ENCODE measurements at places on chromosomes 1 and 21.

GRCh38 chr1:26696119-26696653 lies 371 bp downstream of the ARID1A start:
- no peak for DNase-seq

- peak; percentile 30 for DNase-seq
Measured at GRCh38 chr21:36325373-36326010, 5.5 kb downstream of the MORC3 start.

GRCh38 chr21:37670883-37671282 lies 245.4 kb downstream of the KCNJ6 start:
- DNase-seq = no peak

GRCh38 chr1:70200065-70200464 lies 5.3 kb downstream of the LRRC40 start:
- DNase-seq = no peak

- DNase-seq = no peak
Measured at GRCh38 chr1:223429821-223430220, 36.6 kb downstream of the CCDC185 start.

- peak; percentile 26 for DNase-seq
Measured at GRCh38 chr21:37565530-37566223, 199.1 kb downstream of the DYRK1A start.

GRCh38 chr1:202150602-202151001 lies 6.1 kb upstream of the ARL8A start:
- no peak for DNase-seq

GRCh38 chr1:52938183-52938451 lies 11.0 kb downstream of the SCP2 start:
- no peak for DNase-seq

DNA sequence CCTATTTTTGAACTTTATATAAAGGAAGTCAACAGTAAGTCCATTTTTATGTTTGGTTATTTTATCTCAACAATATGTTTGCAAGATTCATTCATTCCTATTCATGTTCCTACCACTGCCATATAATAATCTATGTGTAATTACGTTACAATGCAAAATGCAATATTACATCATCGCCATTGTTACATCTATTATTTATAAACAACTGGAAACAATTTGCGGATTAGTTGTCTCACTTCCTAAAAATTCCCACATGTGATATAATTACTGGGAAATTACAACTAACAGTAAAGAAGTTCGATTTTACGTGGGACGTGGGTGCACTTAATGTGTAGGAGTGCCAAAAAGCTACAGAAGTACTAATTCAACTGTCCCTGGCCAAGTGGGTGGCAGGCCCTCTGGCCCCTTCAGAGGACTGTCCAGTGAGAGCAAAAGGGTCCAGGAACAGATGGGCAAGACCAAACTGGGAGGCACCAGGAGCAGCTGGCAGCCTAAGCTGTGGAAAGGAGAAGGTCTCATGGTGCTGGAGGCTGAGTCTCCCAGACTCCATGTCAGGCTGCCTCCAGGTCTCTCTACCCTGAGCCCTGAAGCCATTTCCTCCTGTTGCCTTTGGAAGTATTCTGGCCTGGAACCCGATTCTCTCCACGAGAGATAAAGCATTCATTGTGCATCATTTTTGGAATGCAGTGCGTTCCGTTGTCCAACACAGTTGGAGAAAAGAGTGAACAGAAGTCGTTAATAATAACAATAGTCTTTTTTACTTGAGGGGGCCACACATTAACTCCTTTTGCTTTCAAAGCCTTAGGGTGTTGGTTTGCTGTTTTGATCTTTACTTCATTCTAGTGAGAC lies 42.9 kb downstream of the TNNT2 start:
- DNase-seq = no peak

DNA sequence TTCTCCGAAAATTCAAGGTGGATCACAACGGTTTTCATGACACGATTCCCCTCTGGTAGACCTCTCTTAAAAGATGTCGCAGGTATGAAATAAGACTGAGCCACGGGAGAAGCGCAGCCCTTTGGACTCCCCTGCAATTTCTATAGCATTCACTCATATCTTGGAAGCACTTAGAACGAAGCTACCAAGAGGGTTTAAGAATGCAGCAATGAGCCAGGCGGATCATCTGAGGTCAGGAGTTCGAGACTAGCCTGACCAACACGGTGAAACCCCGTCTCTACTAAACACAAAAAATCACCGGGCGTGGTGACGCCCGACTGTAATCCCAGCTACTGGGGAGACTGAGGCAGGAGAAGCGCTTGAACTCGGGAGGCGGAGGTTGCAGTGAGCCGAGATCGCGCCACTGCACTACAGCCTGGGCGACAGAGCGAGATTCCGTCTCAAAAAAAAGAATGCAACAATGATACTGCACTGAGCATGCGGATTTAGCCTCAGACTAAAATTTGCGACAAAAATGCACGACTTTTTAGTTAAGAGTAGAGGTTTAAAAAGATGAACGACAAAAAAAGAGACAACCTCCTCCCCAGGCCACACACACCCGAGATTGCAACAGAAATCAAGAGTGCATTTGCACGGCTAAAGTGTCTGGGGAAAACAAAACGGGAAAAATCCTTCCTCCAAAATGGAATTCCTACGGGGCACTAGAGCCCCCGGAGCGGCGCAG lies 743 bp downstream of the TOMM20 start:
- no peak for DNase-seq

- no peak for DNase-seq
Measured at GRCh38 chr1:210900820-210901219, 233.1 kb downstream of the KCNH1 start.

DNA sequence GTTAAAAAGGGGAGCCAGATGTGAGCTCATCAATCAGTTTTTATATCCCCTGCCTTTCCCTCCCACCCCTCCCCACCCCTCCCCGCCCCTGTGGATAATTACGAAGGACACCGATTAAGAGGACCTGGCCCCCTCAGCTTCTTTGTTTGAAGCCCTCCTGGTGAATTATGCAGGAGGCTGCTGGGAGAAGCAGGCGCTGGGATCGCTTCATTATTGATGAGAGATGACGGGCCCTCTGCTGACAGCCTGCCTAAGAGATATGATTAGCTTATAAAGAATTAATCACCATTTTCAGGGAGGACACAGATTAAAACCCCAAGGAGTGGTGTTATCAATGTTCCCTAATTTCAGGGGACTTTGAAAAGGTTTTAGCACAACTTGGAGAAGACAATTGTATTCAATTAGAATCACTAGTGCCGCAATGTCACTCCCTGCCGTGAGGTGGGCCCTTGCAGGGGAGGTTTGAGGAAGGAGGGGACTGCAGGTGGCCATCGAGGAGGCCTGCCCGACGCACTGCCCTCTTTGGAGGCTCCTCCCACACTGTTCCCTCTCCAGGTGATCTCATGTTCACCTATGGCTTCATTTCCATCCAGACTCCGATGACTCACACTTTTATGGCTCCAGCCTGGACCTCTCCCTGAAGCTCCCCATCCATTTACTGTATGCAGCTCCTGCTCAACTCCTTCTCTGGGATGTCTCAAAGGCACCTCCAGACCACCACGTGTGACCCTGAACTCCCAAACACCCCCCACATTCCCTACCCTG lies 67.0 kb upstream of the KLHDC7A start:
- no peak for DNase-seq

DNA sequence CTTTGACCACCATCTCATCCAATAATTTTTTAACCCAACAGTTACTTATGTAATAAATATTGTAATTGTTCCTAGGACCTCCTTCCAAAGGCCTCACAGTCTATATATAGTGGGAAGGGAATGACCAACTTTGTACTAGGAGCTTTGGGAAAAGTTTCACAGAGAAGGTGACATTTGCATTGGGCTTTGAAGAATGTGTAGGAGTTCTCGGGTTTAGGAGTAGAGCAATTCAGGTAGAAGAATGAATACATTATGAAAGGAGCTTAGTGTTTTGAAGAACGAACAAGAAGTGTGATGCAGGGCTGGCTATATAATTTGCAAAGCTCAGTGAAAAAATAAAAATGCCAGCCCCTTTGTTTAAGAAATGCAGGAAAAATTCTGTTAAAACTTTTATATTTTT lies 330.4 kb upstream of the DEPDC1 start:
- no peak for DNase-seq

- no peak for DNase-seq
Measured at GRCh38 chr1:60126723-60127122, 53.2 kb upstream of the C1orf87 start.

- no peak for DNase-seq
Measured at GRCh38 chr1:20119347-20119746, at the start of gene PLA2G2D. Gene PLA2G2D (minus strand): TSS chr1:20119536. CDS start chr1:20119498, 38 bp downstream.

DNA sequence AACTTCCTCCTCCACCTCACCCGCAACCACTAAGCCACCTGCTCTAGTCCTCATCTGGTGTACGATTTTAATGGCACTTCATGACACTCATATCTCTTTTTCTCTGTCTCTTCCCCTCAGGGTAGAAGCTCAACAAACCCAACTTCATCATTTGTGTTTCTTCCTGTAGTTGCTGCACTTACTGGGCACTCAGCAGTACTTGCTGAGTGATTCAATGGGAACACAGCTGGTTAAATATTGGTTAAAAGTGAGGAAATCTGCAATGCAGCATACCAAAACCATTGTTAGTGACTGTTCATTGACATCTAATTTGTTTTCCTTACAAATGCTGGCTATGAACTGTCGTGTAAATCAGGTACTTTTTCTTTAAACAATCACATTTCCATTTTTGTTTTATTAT lies 541.1 kb upstream of the PRMT6 start:
- no peak for DNase-seq

GRCh38 chr1:169427081-169427641 lies at the start of gene CCDC181:
Gene CCDC181 (minus strand): TSS chr1:169427474. CDS start chr1:169424927, 2,547 bp downstream.
- DNase-seq = no peak

- no peak for DNase-seq
Measured at GRCh38 chr1:73909043-73909562, 288.9 kb downstream of the LRRIQ3 start.

GRCh38 chr1:151859891-151860293 lies 6.4 kb upstream of the THEM5 start:
- DNase-seq = peak; percentile 62

DNA sequence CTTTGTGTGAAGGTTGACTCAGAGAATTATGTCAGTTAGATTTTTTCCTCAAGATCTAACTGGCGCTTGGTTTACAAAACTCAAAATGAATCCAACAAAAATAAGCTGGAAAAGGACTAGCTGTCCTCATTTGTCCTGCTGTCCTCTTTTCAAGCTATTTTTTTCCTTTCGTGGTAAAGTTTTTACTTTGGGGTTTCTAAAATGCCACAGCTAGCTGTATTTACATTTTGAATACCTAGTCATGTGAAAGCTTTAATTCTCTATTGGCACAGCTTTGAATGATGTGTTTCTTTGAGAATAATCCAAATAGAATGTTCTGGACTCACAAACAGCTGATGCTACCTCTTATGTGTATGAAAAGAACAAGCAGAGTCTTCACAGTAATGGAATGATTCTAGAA lies 673.6 kb upstream of the NR5A2 start:
- no peak for DNase-seq

- no peak for DNase-seq
Measured at GRCh38 chr1:66365635-66366034, 168.3 kb upstream of the SGIP1 start.

GRCh38 chr1:171206204-171206977 lies 21.3 kb downstream of the FMO2 start:
- no peak for DNase-seq

GRCh38 chr1:171420810-171421209 lies 64.5 kb upstream of the PRRC2C start:
- DNase-seq = no peak

DNA sequence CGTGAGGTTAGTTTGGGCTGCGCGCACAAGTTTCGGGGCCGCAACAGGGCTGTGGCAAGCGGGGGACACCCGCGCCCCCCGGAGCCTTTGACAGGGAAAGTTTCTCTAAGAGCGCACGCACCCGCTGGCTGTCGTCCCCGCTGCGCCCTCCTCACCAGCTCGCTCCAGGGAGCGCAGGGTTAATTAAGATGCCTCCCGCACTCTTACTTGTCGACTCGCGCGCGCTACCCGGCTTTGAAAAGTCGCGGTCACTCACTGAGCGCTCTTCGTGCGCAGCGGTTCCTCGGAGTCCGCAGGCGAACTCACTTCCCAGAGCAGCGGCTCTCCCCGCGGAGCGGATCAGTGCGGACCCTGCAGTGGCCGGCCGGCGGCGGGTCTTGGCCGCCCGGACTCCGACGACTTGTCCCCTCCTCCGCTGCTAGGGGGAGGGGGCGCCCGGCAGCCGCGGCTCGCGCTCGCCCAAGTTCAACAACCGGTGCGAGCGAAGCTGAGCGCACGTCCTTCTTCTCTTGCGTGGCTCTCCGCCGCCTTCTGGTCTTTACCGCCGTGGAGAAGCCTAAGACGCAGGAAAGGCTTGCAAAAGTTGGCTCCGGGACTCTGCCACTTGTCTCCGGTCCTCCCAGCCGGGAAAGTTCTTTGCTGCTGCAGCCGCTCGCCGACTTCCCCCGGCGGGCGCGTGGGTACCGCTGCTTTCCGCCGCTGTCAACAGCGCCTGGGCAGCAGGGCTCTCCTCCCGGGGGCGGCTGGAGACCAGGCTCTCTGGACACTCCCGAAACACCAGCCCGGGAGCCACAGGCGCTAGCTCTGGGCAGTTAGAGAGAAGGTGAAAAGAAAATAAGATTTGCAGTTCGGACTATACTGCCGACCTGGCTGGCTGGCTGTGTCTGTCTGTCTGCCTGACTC lies 506 bp downstream of the JUN start:
- DNase-seq = peak; percentile 43

DNA sequence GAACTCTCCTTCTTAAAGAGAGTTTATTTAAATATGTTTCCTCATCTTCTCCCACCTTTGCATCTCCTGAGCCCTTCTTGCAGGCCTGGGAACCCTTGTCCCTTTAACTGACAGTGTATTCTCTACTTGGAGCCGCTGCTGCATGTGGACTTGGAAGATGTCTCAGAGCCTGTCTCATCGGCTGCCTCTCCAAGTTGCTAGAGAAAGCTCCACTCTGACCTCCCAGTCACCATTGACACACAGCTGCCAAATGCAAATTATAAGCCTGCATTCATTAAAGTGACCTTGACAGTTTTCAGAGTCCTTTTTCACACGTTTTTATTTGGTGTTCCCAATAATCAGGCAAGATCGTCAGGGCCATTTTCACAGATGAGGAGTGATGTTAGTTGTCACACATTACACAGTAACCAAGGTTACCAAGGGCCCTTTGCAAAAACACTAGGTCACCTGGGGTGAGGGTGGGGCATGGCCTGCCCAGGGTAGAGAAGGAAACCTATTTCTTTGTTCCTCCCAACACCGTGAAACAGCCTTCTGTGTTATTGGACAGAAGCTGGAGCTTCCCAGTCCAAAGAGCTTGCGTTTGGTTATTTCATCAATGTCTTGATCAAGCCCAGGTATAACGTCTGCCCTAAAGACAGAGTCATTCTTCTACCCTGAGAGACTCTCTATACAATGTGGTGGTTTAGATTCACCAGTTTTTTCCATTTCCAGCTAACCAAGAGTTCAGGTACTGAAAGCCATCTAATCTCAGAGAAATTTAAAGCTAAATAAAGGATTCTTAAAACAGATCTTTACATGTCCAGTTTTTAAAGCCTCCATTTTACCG lies 164.1 kb downstream of the GALNT2 start:
- no peak for DNase-seq
